ENCODE measurements at places on chromosomes 7 and 10.

GRCh38 chr7:142460402-142461117 lies 202.7 kb upstream of the PRSS58 start:
- no peak for DNase-seq

- DNase-seq, result no peak
These were observed 1.4 kb downstream of the MAGI2 start for GRCh38 chr7:79452032-79452494.

DNA sequence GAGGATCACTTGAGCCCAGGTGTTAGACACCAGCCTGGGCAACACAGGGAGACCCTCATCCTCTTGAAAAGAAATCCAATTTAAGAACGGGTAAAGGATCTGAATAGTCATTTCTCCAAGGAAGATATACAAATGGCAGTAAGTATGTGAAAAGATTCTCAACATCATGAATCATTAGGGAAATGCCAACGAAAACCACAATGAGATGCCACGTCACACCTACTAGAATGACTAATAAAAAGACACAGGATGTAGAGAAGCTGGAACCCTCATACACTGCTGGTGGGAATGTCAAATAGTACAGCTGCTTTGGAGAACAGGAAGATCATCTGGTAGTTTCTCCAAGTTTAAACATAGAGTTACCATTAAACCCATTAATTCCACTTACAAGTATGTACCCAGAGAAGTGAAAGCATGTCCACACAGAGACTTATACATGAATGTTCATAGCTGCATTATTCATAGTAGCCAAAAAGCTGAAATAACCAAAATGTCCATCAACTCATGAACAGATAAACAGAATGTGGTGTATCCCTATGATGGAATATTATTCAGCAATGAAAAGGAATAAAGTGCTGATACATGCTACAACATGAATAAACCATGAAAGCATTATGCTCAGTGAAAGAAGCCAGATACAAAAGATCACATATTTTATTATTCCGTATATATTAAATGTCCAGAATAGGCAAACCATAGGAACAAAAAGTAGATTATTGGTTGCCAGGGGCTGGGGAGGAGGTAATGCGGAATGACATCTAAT lies 13.1 kb upstream of the ZMIZ2 start:
- DNase-seq, result peak; percentile 44

- no peak for DNase-seq
These were observed 22.5 kb downstream of the TRDMT1 start for GRCh38 chr10:17179002-17179401.

- peak; percentile 30 for DNase-seq
These were observed 177.6 kb upstream of the NAMPT start for GRCh38 chr7:106462365-106462859.

DNA sequence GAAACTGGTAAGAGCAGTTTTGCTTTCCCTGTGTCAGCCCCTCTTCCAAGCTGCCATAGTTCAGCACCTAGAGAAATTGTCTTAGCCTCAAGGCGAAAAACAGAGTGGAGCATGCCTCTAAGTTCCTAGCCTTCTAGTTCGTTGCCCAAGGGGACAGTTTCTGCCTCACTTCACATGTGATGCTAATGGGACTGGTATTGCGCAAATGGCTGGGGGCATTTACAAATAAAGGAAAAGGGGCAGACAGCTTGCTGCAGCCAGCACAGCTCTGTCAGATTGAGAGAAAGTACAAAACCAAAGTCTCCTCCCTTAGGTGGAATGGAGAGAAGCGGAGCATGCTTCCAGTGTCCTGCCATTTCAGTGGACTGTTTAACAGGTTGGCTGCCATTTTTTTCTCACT lies 567.7 kb downstream of the ETV1 start:
- DNase-seq, result no peak

- DNase-seq, result no peak
These were observed 2.1 kb downstream of the CAV1 start for GRCh38 chr7:116526897-116527296.

DNA sequence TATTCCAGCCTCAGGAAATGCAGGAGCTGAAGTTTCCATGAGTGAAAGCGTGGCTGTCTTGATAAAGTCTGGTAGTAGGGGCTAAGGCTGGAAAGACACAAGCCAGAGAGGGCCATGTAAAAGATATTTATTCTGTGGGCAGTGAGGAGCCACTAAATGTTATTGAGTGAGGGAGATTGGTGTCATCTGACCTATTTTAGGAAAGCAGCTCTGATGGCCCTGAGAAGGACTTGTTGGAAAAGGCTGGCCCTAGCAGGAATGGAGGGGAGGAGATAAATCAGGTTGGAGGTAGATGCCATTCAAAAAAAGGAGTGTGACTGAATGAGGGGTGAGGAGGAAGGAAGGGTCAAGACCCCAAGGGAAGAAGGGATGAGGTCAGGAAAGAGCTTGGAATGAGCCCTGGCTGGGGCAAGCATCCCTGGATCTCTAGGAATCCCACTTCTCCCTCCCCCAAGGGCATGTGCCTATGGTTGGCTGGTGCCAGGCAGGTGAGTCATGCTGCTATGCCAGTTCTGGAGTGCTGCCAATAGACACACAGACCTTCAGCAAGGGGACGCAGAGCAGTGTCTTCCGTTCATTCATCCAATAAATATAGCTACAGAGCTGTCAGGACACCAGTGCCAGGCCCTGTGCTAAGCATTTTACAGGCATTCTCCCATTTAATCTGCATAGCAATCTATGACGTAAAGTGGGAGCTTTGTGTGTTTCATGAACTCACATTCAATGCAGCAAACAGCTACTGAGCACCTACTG lies 2.0 kb downstream of the ANKRD2 start:
- no peak for DNase-seq

DNA sequence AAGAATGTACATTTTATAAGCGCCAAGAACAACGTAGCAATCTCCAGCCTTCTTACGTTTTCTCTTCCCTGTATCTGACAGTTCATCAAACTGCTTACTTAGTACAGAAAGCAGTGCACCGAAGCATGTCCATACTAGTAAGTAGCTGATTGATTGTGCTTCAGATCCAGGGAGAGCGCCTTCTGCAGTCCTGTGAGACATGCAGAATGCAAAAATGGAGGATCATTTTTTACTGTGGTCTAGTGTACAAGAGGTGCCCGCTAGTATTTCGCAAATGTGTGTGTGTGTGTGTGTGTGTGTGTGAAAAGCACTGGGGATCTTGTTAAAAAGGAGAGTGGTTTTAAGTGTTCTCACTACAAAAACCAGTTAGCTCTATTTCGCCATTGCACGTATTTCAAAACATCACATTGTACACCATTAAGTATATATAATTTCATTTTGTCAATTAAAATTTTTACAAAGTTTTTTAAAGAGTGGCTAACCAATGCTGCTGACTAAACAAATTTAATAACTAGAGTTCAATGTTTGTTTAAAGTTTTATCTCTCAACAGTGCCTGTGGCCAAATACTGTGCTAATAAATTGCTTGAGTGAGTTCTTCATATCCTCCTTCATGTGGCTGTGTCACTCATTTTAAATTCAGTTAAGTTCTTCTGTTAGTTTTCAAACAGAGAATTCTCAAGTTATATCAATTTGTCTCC lies 99.6 kb downstream of the ZMYND11 start:
- DNase-seq, result no peak

DNA sequence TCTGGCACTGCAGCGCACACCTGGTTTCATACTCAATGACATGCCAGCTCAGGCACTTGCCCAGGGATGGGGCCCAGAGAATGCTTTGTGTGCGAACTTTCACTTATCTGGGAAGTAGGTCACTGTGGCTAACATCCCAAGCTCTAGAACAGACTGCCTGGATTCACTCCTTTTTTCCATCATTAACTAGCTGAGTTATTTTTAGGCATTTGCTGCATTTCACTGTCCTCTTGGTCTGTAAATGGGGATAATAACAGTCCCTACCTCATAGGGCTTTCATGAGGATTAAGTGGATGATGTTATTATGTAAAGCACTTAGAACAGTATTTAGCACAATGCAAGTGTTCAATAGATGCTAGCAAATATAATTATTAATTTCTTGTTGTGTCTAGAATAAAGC lies 98.7 kb upstream of the DOCK1 start:
- no peak for DNase-seq

GRCh38 chr7:76364198-76364584 lies 5.4 kb upstream of the YWHAG start:
- no peak for DNase-seq

GRCh38 chr10:29277296-29277695 lies 11.6 kb upstream of the LYZL1 start:
- DNase-seq, result no peak

GRCh38 chr7:84122582-84123360 lies 71.8 kb downstream of the SEMA3A start:
- DNase-seq, result no peak

DNA sequence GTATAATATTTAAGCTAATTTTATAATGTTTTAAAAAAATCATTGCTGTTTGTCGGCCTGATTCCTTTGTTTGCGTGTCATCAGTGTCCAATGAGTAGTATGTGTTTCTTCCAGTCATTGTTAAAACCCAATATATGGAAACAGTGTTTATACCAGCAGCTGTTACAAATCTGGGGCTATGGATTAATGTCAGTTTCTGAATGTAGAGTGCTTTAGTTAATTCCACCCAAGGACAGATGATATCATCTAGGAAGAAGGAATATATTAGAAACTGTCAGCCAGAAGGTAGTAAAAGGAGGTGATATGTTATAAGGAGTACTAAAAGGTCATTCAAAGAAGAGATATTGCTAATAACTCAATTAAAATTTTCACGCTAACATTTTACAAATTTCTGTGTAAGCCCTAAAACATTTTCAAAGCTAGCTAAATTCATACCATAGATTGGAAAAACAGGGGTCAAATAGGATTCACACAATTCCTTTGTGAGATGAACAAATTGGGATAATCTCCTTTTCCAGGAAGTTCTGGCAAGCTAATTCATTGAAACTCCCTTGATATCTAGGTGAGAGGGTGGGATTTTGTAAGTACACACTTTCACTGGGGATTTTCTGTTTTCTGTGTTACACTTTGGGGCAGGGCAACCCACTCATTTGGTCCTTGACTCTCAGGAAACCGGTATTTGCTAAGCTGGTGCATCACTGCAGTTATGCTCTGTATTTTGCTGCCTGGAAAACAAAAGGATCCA lies 448.8 kb downstream of the LRMDA start:
- no peak for DNase-seq

DNA sequence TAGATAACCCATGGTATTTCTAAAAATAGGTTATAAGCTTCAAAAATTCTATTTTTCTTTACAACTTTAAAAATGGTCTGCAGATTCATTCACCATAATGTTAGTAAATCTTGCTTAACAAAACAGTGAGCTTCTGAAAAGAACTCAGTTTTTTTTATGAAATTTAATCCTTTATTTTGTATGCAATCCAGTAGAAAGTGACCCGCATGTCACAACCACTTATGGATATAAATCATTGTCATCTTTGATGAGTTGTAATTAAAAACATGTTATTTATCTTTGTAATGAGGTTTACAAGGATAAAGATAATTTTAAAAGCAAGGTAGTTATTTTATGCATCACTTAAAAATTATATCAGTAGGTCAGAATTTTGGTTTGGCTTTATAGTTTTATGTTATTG lies 173.5 kb upstream of the SEMA3A start:
- no peak for DNase-seq

DNA sequence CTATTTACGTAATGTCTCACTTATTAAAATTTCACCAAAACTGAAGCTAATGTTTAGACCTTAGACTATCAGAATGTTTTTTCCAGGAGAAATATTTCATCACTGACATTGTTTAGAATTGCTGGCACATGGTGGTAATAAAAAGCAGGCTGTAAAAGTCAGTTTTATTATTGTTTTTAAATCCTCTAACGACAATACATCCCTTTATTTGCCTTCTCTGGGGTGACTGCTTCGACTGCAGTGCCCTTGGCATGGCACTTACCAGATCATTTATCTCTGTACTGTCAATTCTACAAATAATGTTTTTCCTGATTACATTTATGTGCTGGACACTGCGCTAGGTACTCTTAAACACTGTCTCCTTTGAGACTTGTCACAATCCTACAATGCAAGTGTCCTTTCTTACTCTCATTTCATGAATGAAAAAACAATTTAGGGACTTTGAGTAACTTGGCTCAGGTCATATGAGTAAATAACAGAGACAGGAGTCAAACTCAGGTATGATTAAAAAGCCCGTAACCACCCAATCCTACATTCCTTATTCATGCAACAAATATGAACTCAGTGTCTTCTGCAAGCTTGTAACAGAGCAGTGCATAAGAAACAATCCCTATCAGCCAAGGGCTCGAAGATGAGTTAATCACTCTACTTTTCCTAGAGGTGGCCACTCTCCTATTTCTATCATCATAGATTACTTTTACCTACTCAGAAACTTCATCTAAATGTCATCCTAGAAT lies 5.6 kb upstream of the ING3 start:
- no peak for DNase-seq

- no peak for DNase-seq
These were observed 110.1 kb downstream of the SMURF1 start for GRCh38 chr7:99033765-99034164.

DNA sequence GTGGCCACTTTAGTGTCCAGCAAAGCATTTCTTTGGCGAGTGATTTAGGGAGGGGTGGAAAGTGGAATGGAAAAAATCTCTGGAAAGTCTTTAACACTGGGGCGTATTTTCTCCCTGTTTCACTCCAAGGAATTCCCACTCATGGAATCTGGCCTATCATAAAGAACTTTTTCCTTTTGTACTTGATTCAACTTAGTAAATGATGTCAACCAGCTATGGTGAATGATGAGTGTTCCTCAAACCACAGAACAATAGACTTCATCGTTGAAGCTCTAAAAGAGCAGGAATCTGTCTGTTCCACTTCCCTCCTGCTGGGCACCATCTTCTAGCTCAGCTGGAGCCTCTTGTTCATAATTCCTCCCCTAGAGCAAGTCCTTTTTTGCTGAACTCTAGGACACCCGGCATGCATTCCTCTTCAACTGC lies 66.5 kb downstream of the EPDR1 start:
- no peak for DNase-seq

- DNase-seq, result no peak
These were observed 7.9 kb downstream of the ANTXRL start for GRCh38 chr10:46294641-46295220.

DNA sequence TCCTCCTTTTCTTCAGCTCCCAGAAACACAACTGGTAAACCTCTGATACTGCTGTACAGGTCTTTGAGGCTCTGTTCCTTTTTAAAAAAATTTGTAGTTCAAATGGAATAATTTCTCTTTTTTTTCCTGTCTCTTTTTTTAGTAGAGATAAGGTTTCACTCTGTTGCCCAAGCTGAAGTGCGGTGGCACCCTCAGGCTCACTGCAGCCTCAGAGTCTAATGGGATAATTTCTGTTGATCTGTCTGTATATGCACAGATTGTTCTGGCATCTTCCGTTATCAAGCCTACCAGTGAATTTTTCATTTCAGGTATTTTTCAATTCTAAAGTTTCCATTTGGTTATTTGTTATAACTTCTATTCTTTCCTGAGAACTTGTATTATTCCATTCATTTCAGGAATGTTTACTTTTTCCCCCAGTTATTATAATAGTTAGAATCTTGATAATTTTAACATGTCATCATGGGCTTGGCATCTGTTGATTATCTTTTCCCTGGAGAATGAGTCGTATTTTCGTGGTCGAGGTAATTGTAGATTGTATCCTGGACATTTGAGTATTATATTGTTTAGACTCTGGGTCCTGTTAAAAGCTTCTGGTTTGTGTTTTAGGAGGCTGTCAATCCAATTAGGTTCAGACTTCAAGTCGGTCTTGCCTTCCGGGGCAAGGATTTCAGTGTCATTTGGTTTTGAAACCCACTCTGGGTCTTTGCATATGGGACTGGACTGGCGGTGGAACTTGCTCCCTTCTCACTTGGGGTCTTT lies 24.5 kb downstream of the CRCP start:
- DNase-seq, result no peak
